ENCODE measurements at places on chromosomes 5 and 9.

GRCh38 chr5:55993731-55994494, 850 bp downstream of the IL6ST start:
- DNase-seq: no peak

- no peak for DNase-seq
Observed at GRCh38 chr9:124220946-124221451, 36.8 kb upstream of the NEK6 start.

DNA sequence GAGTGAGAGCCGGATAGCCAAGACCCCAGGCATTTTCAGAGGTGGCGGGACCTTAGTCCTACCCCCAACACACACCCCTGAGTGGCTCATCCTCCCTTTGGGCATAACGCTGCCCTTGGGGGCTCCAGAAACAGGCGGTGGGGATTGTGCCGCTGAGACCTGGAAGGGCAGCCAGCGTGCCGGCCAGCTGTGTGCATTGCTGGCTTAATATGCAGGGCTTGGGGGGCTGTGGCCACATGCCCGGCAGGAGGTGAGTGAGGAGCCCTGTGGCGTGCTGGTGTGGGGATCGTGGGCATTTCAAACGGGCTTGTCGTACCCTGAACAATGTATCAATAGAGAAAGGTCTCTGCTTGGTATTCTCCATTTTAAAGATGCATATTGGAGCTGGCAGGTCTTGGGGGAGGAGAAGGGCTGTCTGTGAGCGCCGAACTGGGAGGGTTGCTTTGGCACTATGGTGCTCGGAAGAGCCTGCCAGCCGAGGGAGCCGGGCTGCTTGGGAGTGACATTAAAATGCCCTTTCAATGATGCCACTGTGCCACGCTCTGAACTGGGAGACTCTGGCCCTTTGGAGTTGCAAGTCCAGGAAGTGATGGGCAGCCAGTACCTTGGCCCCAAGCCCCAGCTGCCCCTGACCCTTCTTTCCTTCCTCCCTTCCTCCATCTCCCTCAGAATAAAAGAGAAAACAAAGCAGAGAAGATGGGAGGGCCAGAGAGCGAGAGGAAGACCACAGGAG, 11.2 kb upstream of the OLFM1 start:
- DNase-seq: no peak

DNA sequence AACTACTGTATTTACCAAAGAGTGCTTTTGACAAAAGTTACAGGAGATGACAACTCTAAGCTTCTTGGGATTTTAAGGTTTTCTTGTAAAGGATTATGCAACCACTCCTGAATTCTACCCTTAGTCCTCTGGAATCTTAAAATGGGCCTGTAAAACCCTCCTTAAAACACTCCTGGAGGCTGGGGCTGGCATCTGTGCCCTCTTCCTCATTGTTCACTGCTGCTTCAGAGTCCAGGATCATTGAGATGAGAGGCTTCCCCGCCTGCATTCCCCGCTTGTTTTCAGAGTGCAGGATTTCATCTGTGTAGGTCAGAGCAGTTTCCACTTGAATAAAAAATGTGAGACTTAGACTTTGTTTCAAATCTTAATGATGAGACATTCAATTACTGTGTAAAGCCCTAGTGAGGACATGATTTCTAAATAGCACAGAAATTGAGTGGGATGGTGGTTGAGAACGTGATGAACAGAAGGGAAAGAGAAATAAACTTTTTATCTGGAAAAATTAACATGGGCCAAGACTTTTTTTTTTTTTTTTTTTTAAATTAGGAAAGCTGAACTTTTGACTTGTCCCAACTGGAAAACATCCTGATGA, 40.4 kb downstream of the PCSK5 start:
- no peak for DNase-seq

- DNase-seq: no peak
Observed at GRCh38 chr5:163571744-163572143, 66.3 kb downstream of the MAT2B start.

DNA sequence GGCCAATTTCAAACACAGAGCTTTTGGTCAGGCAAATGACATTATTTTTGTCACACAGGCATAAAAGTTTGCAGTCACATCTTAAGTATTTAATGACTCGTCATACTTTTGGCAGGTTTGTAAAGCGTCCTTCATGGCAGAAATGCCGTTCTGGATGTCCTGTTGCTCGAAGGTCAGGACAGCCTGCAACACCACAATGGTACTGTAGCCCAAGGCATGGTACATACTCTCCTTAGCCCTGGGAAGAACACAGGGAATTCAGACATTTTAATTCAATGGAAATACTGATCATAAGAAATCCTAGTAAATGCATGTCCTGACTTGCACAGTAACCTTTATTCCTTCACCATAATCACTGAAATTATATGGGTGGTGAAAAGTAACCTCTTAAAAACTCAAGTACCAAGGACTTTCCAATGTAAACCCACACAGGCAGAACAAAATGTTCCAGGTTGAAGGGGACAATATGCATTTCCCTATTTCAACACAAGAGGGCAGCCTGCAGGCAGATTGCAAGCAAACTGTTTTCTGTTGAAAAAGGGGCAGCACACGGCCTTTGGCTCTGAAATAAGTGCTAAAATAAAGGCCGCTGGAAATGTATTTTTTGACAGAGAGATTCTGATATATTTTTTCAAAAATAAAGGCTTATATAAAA, 95.7 kb downstream of the TTC39B start:
- peak; percentile 20 for DNase-seq

- no peak for DNase-seq
Observed at GRCh38 chr5:50441493-50441955, 436 bp upstream of the EMB start.

GRCh38 chr9:75909776-75910175, 19.3 kb downstream of the PCSK5 start:
- no peak for DNase-seq
